ENCODE measurements at places on chromosomes 11 and 22.

- peak; percentile 84 for DNase-seq
These were observed 4.5 kb downstream of the NCF4 start for GRCh38 chr22:36865346-36865745.

- no peak for DNase-seq
These were observed 7.1 kb downstream of the PLAAT4 start for GRCh38 chr11:63543711-63544110.

- no peak for DNase-seq
These were observed 404 bp downstream of the DCHS1 start for GRCh38 chr11:6655020-6655789.

DNA sequence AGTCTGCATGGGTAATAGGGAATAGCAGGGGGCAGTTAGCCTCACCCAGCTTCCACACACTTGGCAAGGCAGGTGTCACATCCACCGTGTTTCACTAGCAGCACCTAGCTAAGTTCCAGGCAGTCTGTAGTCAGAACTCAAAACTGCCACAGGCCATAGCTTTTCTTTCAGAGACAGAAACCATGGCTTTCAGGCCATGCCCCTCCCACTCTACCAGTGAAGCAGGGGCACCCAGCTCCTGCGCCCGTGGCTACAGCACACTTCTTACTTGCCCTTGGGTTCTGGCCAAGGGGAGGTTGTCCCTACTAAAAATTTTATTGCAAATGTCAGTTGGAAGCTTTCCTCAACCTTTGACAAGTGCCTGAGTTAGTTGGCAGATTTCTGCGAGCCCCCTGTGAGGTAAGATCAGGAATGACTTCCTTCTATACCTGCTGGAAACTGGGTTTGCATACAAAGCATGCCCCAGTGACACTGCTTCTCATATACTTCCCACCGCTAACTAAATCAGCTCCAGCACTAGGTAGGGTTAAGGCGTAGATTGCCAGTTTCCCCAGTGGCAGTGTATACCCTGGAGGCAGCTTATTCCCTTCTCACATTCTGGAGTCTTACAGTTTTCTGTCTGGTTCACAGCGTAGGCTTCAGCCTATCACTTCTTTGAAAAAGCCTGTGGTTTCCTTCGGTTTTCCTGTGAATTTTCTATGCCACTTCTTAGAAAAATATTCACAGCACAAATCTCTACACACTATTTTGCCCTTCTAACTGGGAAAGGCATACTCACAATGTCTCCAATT lies 139.0 kb upstream of the LUZP2 start:
- DNase-seq: no peak

GRCh38 chr22:36337365-36338130 lies 50.2 kb downstream of the MYH9 start:
- no peak for DNase-seq

- DNase-seq: no peak
These were observed 28.1 kb downstream of the FGF4 start for GRCh38 chr11:69746752-69747742.

- no peak for DNase-seq
These were observed 19.7 kb upstream of the MYRF start for GRCh38 chr11:61732705-61733104.

GRCh38 chr11:3213659-3214419 lies 4.8 kb downstream of the MRGPRG start:
- DNase-seq: no peak

DNA sequence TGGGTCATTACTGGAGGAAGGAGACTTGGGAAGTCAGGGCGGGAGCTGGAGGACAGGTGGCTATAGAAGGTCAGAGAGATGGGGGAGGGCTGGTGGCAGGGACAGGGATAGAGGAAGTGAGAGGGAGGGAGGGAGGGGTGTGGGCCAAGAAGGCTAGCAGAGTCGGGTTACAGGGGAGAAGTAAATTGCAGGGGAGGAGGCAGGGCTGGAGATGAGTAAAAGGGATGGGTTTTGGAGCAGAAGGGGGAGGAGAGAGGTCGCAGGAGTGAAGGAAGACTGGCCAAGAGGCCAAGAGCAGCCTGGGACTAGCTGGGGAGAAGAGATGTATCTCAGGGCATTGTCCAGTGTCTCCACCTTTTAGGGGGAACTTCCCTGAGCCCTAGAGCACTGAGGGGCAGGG lies 33.0 kb downstream of the LRRC10B start:
- peak; percentile 10 for DNase-seq

- no peak for DNase-seq
These were observed 188.6 kb upstream of the MTMR2 start for GRCh38 chr11:96112192-96113128.
